NCI-H1092 treated with DMSO at 0.1 percent for 48 hours (cell line): ENCODE measurements at places on chromosomes 6 and 20.
A peak's percentile ranks its signal among the peaks of the same experiment; 100 is the strongest.

DNA sequence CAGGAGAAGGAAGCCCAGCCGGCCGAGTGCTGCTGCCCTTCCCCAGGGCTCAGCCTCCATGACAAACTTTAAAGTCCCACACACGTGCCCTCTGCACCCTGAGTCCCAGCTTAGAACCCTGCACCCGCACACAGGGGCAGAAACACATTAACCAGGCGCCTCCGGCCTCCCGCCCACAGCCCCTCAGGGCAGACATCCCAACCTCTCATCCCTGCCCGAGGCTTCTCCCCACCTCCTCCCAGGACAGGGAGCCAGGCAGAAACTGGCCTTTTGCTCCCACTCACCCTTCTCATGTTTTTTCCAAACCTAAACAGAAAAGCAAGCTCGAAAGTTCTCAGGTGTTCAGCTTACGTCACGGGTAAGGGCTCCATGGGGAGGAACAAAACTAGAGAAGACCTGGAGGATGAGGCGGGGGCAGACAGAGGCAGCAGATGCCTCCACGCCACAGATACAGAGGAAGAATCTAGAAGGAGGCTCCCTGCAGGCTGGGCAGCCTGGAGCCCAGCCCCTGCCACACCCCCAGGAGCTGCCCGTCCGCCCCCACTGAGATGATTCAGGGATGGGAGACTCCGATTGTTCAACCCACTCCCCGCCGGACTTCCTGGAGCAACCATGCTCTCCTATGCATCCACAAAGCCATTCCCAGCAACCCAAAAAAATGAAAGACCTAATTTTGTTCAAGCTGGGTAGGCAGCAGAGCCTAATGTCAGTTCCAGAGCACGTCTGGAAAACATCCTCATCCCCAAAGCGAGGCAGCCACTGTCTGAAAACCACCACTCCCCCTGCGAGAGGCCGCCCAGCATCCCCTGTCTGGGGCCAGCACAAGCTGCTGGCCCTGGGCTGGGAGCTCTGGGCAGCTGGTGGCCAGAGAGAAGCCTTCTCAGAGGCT is 8.8 kb downstream of the KCNQ2 start:
- DNase-seq: no peak

GRCh38 chr6:28266962-28267694 is at the start of gene ZSCAN26:
Gene ZSCAN26 (plus strand): TSS chr6:28267143. CDS start chr6:28271920, 4,777 bp downstream.
- DNase-seq: peak; percentile 83

DNA sequence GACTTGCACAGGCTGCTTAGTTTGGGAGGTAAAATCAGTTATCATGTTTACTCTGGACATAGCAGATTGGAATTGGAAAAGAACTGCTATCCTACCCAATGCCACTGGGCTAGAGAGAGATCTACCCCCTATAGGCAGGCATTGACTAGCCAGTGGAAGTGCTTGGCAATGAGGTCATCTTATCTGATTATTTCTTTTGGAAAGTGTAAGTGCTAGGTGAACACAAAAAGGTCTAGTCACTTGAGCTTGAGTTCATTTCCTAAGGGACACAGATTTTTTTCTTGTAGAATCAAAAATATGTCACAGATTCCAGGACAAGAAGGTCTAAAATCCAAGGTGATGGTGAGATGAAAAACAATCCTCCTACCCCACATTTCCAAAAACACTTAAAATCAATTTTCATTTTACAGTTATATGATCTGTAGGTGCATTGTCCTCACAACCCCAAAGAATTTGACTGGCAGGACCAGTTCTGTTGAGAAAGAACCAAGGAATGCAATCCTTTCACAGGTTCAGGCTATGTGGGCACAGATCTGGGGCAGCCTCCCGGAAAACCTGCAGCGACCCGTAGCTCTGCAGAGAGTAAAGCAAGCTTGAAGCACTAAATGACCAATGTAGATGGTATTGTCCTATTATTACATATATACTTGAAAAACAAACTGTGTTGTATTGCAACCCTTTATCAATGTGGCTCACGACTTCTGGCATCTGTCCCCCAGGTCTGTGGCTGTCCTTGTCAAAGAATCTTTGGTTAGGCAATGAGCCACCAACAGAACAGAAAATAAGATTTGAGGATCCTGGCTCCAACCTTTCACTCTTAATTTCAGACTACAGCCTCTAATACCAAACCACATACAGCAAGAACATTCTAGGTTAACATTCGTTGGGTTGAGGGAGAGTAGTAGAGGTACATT is 67.3 kb upstream of the ADTRP start:
- no peak for DNase-seq

DNA sequence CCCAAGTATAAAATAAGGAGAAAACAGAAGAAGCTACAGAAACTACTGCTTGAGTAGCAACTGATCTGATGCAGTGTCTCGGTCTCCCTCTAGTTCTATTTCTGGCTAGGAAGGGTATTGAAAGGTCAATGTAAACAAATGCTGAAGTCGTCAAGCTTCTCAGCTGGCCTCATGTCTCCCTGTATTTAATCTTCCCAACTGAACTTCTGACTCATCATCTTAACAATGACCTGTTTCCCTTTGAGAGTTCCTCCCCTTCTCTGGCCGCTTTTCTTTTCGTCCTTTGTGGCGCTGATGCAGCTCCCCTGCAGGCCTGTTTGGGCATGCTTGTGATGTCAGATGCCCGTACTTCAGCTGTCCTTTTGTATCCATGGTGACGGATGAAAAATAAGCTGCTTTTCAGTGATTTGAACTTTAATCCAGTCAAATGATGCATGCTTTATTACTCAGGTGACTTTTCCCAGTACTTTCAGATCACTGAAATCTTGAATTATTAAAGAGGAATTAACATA is 7.8 kb upstream of the LCA5 start:
- DNase-seq: peak; percentile 1

DNA sequence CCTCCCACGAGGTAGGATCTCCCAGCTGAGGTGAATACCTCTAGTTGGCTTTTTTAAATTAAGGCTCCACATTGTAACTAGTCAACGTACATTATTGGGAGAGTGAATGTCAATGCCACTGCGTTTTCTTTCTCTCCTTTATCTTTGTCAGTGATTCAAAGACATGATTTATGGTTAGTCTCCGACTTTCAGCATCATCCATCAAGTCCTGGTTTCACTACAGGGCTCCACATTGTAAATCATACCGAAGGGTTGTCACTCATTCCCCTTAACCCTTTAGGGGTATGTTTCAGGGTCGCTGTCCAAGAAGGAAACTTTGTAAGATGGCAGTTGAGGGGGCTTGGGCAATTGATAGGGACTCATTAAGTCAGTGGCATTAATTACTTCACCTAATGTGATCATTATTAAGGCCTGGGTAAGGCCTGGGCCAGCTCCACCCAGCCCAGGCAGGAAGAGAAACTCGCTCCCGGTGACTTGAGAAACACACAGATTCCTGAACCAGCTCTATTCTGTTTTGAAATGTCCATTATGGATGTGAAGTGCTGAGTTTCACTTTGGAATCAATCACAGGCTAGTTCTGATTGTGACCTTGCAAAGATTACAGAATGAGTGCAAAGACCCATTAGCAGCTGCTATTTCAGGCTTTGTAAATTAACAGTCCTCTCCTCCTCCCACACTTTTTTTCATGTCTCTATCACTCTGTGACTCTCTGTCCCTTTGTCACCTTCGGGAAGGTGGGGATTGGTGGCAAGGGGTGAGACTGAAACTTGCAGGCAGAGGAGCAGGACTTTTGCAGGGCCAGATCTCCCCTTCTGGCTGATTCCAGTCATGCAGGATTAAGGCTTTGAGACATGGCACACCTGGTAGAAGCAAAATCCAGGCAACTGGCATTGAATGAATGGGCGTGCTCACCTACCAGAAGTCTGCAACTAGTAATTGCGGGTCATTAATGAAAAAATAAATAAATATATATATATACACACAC is 222.4 kb downstream of the TSHZ2 start:
- DNase-seq: no peak

DNA sequence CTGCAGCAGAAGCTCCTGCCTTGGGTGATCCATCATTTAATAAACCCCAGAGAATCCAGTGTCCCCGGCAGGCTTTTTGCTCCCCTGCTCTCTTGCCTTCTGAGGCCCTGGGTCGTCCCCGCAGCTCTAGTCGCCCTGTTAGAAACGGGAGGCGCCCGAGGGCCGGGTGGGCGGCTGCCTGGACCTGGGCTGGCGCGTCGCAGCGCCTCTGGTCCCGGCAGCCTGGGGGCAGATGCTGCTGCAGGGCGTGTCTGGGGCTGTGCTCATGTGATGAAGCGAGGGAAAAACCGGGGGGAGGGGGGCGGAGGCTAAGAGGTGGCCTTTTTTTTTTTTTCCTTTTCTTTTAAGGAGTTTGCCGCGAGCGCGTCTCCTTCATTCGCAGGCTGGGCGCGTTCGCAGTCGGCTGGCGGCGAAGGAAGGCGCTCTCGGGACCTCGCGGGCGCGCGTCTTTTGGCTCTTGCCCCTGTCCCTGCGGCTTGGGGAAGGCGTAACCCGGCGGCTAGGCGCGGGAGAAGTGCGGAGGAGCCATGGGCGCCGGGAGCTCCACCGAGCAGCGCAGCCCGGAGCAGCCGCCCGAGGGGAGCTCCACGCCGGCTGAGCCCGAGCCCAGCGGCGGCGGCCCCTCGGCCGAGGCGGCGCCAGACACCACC is 394 bp downstream of the AKAP12 start:
- DNase-seq: peak; percentile 46

DNA sequence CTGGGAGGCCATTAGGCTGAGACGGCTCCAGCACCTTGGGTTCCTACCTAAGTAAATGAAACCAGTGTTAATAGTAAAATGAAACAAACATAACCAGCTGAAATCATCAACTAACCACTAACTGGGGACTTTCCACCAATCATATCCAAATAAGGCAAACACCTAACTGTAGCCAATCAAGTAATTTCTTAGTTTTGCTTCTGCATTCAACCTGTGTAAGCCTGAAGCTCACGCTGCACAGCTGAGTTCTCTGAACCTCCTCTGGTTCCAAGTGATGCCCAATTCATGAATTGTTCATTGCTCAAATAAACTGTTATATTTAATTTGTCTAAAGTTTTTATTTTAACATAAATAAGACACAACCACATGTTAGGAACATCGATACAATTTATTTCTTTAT is 22.5 kb downstream of the KLHL32 start:
- DNase-seq: no peak

GRCh38 chr6:154622618-154623336 is 110.4 kb upstream of the SCAF8 start:
- DNase-seq: no peak
